Pancreas (tissue), 10 donors: ENCODE measurements at places on chromosomes 13 and 19. TPM values are rescaled to one million over a fixed set of nuclear protein-coding genes. Genes with fewer than 3 reads are reported as not detected.

- H3K27ac ChIP-seq = no peak overlapping the region
- no peaks in the 10 kb centered on the region for H3K27me3 ChIP-seq
- no peak overlapping the region for H3K4me3 ChIP-seq
- no peaks in the 10 kb centered on the region for H3K4me1 ChIP-seq
- no peaks in the 10 kb centered on the region for H3K36me3 ChIP-seq
- no peak for DNase-seq
These were observed 157.2 kb upstream of the OBI1 start for GRCh38 chr13:78816154-78816553.

DNA sequence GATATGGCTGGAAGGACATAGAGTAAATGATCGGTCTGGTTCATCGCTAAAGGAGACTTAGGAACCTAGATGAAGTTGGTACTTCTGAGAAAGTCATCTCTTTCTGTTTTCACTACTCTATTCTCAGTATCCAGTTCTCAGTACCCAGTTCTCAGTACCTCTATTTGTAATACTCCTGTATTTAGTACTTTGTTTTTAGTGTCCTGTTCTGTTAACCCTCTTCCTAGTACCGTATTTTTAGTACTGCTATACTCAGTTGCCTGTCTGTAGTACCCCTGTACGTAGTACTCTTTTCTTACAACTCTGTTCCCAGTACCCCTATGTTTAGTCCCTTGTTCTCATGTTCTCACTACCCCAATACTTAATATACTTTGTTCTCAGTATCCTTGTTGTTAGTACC, 1.2 kb downstream of the RFXAP start:
- no peak overlapping the region for H3K27ac ChIP-seq
- H3K4me3 ChIP-seq = peak overlapping the region; percentile 62
- H3K27me3 ChIP-seq = no peaks in the 10 kb centered on the region
- DNase-seq = no peak

DNA sequence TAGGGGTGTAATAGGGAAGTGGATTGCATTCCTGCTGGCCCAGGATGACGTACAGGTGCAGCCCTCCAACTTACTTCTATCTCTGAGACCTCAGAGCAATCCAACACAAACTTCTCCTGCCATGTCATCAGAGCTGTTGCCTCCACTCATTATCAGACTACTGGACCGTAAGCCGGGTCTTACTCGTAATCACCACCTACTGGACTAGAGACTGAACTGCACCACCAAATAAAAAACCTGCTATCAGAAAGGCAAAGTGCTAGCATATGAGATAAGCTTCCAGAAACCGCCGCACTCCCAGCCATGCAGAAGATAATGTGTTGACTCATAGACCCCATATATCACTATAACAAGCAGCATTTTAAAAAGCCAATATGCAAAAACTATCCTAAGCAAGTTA, 102.0 kb downstream of the SLITRK1 start:
- no peak overlapping the region for H3K4me3 ChIP-seq
- DNase-seq = no peak
- no peaks in the 10 kb centered on the region for H3K27me3 ChIP-seq
- no peak overlapping the region for H3K27ac ChIP-seq

GRCh38 chr19:2578901-2579677, 103.2 kb downstream of the GADD45B start:
- DNase-seq = peak; percentile 85
- no peaks in the 10 kb centered on the region for H3K27me3 ChIP-seq
- no peaks in the 10 kb centered on the region for H3K36me3 ChIP-seq
- H3K4me3 ChIP-seq = peak overlapping the region; percentile 21
- peaks cover 32% of the 10 kb centered on the region for H3K4me1 ChIP-seq

DNA sequence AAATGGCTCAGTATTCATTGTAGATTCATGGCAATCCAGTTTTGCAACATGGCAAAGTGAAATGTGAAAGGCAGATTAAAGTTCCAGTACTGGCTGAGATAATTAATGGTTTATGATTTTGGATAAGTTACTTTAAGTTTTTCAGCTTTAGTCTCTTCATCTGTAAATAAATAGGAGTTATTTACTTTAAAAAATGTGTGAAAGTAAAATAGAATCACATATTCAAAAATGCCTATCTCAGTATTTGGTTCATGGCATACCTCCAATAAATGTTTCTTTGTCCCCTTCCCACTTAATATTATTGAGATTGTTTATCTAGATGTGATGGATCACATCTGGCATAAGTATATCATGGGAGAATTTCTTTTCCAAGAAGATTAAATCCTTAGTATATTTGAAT, 426.0 kb downstream of the GPC5 start:
- no peak overlapping the region for H3K4me3 ChIP-seq
- no peaks in the 10 kb centered on the region for H3K4me1 ChIP-seq
- H3K36me3 ChIP-seq = no peaks in the 10 kb centered on the region
- no peak for DNase-seq
- no peak overlapping the region for H3K27ac ChIP-seq
- no peaks in the 10 kb centered on the region for H3K27me3 ChIP-seq

- H3K4me1 ChIP-seq = no peaks in the 10 kb centered on the region
- H3K27me3 ChIP-seq = no peaks in the 10 kb centered on the region
- no peak overlapping the region for H3K27ac ChIP-seq
- no peaks in the 10 kb centered on the region for H3K36me3 ChIP-seq
- H3K4me3 ChIP-seq = no peak overlapping the region
- no peak for DNase-seq
These were observed 7.9 kb upstream of the DPY19L3 start for GRCh38 chr19:32397671-32398101.

- peak; percentile 95 for DNase-seq
- no peaks in the 10 kb centered on the region for H3K36me3 ChIP-seq
- no peaks in the 10 kb centered on the region for H3K27me3 ChIP-seq
- H3K27ac ChIP-seq = peak overlapping the region; percentile 100
- peaks cover 25% of the 10 kb centered on the region for H3K4me1 ChIP-seq
These were observed 1.0 kb upstream of the UBE2M start for GRCh38 chr19:58559275-58560006.

GRCh38 chr19:19034204-19034624, 811 bp downstream of the ARMC6 start:
- DNase-seq = peak; percentile 43
- H3K27me3 ChIP-seq = no peaks in the 10 kb centered on the region
- H3K27ac ChIP-seq = no peak overlapping the region

DNA sequence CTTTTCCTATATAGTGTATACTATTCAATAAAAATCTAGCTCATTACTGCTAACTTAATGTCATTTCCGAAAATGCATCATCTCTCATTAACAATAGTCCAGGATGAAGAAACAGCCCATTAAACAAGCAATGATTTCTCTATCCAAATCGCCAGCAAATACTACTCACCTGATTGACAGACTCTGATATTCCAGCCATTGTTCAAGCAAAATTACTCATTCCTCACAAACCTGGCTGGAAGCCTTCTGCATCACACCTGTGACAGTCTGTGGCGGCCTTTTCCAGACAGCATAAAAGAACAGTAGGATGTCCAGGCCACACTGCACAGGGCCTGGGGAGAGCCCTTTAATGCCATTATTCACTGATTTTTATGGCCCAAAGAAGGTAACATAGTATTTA, 115.9 kb downstream of the ABCC4 start:
- DNase-seq = no peak
- H3K4me1 ChIP-seq = peaks cover 8% of the 10 kb centered on the region
- no peaks in the 10 kb centered on the region for H3K27me3 ChIP-seq

- H3K4me1 ChIP-seq = peaks cover 15% of the 10 kb centered on the region
- H3K27me3 ChIP-seq = no peaks in the 10 kb centered on the region
- H3K4me3 ChIP-seq = no peak overlapping the region
- no peak for DNase-seq
These were observed 187.7 kb downstream of the FOXO1 start for GRCh38 chr13:40478775-40479174.

- H3K36me3 ChIP-seq = no peaks in the 10 kb centered on the region
- H3K27me3 ChIP-seq = no peaks in the 10 kb centered on the region
- DNase-seq = no peak
- no peak overlapping the region for H3K4me3 ChIP-seq
- no peaks in the 10 kb centered on the region for H3K4me1 ChIP-seq
These were observed 487.8 kb downstream of the DACH1 start for GRCh38 chr13:71378961-71379905.

DNA sequence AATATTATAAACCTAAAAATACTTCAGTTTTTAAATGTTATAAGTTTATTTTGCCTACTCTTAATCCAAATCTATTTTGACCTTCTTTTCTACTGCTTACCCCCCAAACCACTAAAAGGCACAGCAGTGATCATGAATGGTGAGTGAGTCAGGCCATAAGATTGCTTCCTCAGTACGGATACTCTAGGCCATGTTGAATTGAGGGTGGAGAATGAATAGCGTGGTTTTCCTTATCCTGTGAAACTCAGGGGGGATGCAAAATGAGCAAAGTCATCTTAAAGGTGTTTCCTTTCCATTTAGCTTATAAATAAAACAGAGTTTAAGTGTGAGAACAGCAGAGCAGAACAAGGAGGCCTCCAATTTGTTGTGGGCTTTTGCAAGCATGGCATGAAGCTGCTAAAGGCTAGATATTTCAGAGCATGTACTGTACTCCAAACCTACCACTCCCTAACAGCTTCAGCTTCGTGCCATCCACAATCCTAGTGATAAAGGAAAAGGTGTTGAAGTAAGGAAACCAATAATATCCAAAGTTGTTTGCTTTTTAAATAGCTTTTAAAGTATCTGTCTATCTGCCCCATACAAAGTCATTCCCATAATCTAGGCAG, 25.0 kb downstream of the SERPINE3 start:
- no peaks in the 10 kb centered on the region for H3K27me3 ChIP-seq
- H3K4me1 ChIP-seq = peaks cover 10% of the 10 kb centered on the region
- peaks cover 9% of the 10 kb centered on the region for H3K36me3 ChIP-seq
- DNase-seq = no peak
- no peak overlapping the region for H3K27ac ChIP-seq
- H3K4me3 ChIP-seq = no peak overlapping the region

- no peaks in the 10 kb centered on the region for H3K27me3 ChIP-seq
- no peaks in the 10 kb centered on the region for H3K4me1 ChIP-seq
- H3K36me3 ChIP-seq = no peaks in the 10 kb centered on the region
- no peak overlapping the region for H3K4me3 ChIP-seq
These were observed 449.9 kb downstream of the KLF12 start for GRCh38 chr13:73684286-73684685.

GRCh38 chr13:49495783-49496762, at the start of gene PHF11:
PHF11 (plus strand) TSS chr13:49495953; CDS start chr13:49496002, 49 bp downstream.
- peak within 1 kb of the TSS; percentile 40 for H3K4me3 ChIP-seq
- H3K4me1 ChIP-seq = no peaks in the 10 kb centered on the region
- peak; percentile 89 for DNase-seq
- H3K27me3 ChIP-seq = no peaks in the 10 kb centered on the region

GRCh38 chr13:109281017-109281902, 505.1 kb downstream of the IRS2 start:
- DNase-seq = no peak
- H3K4me3 ChIP-seq = no peak overlapping the region
- H3K4me1 ChIP-seq = no peaks in the 10 kb centered on the region
- H3K36me3 ChIP-seq = no peaks in the 10 kb centered on the region

- H3K4me1 ChIP-seq = no peaks in the 10 kb centered on the region
- H3K27me3 ChIP-seq = no peaks in the 10 kb centered on the region
- no peak overlapping the region for H3K27ac ChIP-seq
- DNase-seq = no peak
These were observed 11.1 kb downstream of the PROZ start for GRCh38 chr13:113169277-113170272.

DNA sequence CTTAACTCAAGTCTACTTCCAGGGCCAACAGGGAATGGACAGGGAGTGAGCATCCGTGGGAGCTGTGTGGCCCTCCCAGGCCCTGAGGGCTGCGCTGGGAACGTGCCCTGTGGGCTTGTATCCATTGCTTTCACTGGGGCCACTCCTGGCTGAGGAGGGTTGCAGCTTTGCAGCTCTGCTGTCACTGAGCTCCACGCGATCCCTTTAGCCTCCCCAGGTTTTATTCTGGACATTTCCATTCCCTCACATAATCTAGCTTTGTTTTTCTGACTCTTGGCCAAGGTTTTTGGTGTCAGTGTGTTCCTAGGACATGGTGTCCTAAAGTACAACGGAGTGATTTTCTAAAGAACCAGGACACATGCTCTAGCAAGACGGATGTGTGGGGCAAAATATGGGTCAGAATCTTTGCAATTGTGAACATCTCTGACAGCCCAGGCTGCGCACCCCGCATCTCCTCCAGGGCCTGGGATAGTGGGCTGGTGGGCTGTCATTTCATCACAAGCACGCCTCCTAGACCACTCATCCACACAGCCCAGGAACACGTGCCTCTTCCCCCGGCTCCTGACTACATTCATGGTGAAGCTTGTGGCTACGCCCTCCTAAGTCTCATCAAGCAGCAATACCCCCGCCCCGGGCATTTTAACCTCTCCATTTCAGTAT, 28.0 kb downstream of the GGACT start:
- peaks cover 7% of the 10 kb centered on the region for H3K4me1 ChIP-seq
- no peak overlapping the region for H3K27ac ChIP-seq
- DNase-seq = no peak
- H3K4me3 ChIP-seq = no peak overlapping the region

GRCh38 chr13:73703606-73704005, 430.6 kb downstream of the KLF12 start:
- H3K4me1 ChIP-seq = no peaks in the 10 kb centered on the region
- H3K27ac ChIP-seq = no peak overlapping the region
- H3K4me3 ChIP-seq = no peak overlapping the region
- DNase-seq = no peak

GRCh38 chr13:30997697-30998096, 65.2 kb downstream of the TEX26 start:
- no peaks in the 10 kb centered on the region for H3K27me3 ChIP-seq
- no peak for DNase-seq
- no peaks in the 10 kb centered on the region for H3K4me1 ChIP-seq
- H3K27ac ChIP-seq = no peak overlapping the region
- H3K4me3 ChIP-seq = no peak overlapping the region

The TTYH1 gene
- total RNA-seq = 24.5 TPM

The LGALS4 gene
- total RNA-seq = 67.0 TPM

The MPND gene
- total RNA-seq = 11.8 TPM

The CLDN10 gene
- 92.8 TPM for total RNA-seq

The LMO7 gene
- 34.5 TPM for total RNA-seq

The TRAPPC5 gene
- total RNA-seq = 34.1 TPM

The LILRB4 gene
- total RNA-seq = 1.5 TPM

The CGB3 gene
- total RNA-seq = not detected

The SULT2A1 gene
- total RNA-seq = not detected
